ENCODE measurements at places on chromosomes 5 and 9. TPM values are rescaled to one million over a fixed set of nuclear protein-coding genes. Genes with fewer than 3 reads are reported as not detected.

CA9 gene
- 0.50 TPM for polyA plus RNA-seq

SPATA9 gene
- polyA plus RNA-seq, result 0.68 TPM

INSYN2B gene
- not detected for polyA plus RNA-seq

C5orf46 gene
- 2.6 TPM for polyA plus RNA-seq

CDX1 gene
- polyA plus RNA-seq, result 1.3 TPM

FBLL1 gene
- polyA plus RNA-seq, result 0.87 TPM

OR13C3 gene
- polyA plus RNA-seq, result not detected
